Hematopoietic multipotent progenitor cell (in vitro differentiated cells): ENCODE measurements at places on chromosomes 6 and 20.

- no peak for DNase-seq
These were observed 3.3 kb downstream of the ASCC3 start for GRCh38 chr6:100877851-100878250.

- DNase-seq: peak; percentile 21
These were observed 232.3 kb downstream of the TBC1D7 start for GRCh38 chr6:13096084-13096483.

- DNase-seq: no peak
These were observed 71.8 kb downstream of the INSM1 start for GRCh38 chr20:20439602-20440190.

DNA sequence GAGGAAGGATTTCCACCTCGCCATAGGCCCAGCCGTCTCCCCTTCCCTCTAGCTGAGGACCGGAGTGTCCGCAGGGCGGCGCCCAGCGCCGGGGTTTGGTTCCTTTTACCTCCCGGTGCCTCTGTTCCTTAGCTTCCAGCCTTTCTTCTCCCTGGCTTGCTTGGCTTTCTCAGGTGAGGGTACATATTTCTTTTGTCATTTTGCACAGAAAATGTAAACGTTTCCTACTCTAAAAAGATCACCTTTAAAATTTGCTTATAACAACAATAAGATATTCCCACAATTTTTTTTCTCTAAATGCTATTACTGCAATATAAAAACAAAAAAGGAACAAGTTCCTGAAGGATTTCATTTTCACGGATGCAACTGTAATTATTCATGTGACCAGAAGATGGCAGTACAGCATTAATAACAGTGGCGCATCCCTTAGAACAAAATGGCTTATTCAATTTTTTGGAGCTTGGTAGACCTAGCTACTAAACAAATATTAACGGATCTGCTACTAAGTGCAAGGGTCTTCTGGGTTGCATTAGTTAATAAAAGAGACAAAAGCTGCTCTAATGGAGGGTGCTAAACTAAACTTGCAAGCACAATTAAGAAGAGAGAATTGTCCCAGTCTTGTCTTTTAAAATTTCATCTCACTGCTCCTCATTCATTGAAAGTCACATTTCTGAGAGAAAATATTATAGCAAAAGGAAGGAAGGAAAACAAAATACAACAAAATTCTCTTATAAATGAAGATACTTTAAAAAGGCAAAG lies 172.9 kb downstream of the ADGRG6 start:
- peak; percentile 23 for DNase-seq

- no peak for DNase-seq
These were observed 4.9 kb upstream of the LYRM2 start for GRCh38 chr6:89643406-89643805.

DNA sequence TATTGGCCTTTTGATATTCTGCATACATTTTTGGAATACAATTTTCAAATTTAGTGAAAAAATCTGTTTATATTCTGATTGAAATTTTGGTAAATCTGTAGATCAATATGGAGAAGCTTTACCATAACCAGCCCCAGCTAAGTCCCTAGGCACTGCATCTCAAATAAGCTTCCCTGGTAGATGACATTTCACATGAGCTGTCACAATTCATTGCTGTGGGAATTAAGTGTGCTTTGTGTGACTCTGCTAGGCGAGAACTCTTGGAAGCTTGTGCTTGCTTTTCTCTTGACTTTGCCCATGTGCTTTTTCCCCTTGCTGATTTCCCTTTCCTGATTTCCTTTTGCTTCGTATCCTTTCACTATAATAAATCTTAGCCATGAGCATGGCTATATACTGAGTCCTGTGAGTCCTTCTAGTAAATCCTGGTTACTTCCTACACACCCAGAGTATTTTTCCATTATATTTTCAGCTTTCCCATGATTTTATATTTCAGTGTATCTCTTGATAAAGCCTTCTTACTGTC lies 166.5 kb upstream of the MMS22L start:
- no peak for DNase-seq

- DNase-seq: no peak
These were observed 66.2 kb upstream of the IYD start for GRCh38 chr6:150302520-150303176.

DNA sequence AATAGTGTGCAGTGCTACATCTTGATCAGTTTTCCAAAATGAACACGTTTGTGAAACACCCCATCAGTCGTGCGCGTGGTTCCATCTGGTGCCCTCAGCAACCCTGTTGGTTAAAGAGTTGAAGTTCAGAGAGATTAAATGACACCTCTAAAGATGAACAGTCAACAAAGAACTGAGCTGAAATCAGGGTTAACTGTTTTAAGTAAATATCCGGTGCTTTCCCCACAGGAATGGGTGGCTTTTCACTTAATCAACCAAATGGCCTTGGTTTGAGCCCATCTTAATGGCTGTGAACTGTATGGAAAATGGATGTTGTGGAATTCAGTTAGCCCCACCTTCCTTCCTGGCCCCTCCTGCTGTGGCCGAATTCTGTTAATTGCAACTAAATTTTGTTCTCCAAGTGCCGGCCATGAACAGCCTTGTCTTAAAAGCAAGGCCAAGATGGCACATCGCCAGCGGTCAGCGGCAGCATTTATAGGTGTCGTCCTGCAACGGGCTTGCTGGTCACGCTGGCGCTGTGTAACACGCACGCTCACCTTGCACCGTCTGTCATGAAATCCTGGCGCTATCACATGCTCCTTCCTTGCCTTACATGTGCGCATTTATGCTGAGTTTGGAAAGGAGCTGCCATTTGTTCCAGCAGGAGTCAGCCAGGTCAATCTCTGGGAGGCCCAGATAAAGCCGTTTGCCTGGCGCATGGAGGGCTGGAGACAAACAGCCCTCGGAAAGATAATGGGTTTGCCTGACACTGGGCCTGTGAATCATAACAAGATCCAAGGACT lies 164.5 kb downstream of the ERMARD start:
- no peak for DNase-seq

- DNase-seq: no peak
These were observed 152.5 kb downstream of the SLC22A3 start for GRCh38 chr6:160500639-160501038.
